Activated CD4-positive, alpha-beta T cell treated with anti-CD3 and anti-CD28 coated beads, Interleukin-2, amount 50 U/mL, for 1 hour (primary cell): ENCODE measurements at places on chromosomes 2 and 18.

DNA sequence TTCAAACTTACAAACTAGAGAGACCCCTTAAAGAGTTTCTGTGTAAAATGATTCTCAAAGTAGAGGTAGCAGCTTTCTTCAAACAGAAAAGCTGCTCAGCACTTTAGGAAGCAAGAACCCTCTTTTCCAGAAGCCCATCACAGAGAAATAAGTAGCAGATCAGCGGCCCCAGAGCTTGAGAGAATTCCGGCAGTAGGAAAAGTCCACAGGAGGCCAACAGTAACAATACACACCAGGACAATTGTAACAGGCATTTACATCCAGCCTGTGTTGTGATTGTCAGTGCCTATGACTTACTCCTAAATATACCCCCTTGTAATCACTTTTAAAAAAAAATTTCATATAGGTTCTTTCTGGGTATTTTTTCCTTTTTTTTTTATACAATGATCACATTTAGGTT, 161.4 kb upstream of the ACVR2A start:
- DNase-seq: no peak

GRCh38 chr2:115303-115702, 69.0 kb upstream of the FAM110C start:
- no peak for DNase-seq

DNA sequence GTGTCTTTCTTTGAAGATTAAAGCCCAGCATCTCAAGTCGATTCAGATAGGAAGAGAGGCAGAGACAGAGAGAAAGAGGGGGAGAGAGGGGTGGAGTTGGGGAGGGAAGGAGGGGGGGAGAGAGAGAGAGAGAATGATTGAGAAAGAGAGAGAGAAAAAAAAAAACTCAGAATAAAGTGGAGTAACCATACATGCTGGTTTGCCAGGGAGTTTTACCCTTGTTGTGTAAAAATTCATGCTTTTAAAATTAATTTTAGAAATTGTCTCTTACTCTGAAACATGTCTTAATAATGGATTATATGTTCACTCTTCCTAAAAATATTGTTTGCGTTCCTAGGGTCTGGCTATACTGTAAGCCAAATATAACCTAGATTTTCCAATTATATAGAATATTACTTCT, 908.5 kb downstream of the DSC3 start:
- no peak for DNase-seq

DNA sequence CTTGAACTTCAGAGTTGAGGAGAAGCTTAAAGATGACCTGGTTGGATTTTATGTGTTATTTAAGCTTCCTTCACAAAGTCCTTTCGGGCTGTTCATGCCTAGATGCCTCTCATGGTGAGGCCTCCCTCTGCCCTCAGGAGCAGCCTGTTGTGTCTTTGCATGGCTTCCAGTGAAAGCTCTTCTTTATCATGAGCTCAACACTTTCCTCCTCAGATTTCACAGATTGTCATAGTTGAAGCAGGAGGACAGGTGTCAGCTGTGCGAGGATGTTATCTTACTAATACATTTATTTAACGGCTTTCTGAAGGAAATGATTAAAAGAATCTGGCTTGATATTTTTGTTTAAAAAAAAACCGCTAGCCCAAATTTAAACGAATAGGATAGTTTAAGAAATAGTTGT, 48.8 kb upstream of the ITSN2 start:
- DNase-seq: no peak

DNA sequence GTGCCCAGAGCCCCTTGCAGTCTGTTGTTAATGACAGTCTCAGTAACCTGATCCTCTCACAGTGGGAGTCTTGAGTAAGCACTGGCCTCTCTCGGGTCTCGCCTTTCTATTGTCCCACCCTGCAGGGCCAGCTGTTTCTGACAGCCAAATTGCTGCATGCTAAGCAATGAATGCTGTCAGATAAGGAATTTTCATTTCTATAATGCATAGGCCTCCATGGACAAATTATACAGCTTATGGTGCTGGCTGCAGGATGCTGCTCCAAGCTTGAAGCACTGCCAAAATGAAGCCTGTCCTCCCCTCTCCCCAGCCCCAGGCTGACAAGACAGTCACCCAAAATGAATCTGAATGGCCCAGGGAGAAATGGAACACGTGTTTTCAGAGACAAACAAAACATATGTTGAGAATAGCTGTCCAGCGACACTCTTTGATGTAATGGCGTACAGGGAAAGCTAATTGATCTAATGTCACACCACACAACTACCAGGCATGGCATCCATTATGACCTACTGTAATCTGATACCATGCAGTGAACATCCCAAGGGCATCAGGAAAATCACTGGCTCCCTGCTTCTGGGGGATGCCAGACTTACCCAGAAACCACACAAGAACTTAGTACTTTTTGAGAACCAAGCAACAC, 36.8 kb downstream of the ACVR1 start:
- no peak for DNase-seq

DNA sequence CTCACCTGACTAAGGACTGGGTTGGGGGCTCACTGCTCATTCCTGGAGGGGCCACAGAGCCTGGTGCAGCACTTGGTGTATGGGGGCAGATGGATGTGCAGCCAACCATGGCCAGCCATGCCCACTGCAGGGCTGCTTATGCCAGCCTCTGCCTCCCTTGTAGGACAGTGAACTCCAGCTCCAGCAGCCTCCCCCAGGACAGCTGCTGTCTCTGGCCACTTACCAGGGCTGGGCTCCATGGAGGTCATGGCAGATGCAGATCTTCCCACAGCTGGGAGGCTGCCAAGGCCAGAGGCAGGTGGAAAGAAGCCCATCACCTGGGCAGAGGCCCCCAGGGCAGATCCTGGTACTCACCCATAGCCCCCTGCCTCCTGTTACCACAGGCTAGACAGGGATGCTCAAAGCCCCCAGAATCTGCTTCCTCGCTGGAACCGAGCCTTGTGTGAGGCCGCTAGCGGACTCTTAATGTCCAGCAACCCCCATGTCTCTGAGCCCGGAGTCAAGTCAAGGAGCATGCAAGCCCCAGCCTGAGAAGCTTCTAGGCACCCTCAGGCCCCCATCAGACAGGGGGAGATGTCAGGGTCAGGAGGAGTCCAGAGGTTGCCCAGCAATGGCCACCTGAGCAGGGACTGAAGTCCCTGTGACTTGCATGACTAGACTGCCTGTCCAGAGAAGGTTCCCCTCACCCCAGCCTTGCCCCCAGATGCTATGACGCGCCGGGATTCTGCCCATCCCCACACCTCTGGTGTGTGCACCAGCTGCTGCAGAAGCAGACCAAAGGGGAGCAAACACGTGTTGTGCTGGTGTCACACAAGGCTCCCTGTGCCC, 123.6 kb downstream of the TWIST2 start:
- DNase-seq: no peak

- DNase-seq: no peak
Observed at GRCh38 chr2:240638512-240639160, 13.4 kb downstream of the GPR35 start.

DNA sequence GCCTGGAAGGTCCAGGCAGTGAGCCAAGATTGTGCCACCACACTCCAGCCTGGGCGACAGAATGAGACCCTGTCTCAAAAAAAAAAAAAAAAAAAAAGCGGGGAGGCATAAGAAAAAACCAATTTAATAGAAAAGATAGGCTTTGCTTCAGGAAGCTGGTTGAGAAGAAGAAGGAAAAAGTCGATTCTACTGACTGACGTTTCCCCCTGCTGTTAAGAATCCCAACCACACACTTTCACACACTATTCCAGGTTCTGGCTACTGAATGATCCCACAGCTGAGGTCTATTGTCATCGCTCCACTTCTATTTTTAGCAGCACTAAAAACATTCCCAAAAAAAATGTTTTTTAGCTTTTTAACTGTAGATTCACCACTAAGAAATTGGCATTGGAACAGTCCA, 6.7 kb upstream of the CHCHD5 start:
- no peak for DNase-seq

DNA sequence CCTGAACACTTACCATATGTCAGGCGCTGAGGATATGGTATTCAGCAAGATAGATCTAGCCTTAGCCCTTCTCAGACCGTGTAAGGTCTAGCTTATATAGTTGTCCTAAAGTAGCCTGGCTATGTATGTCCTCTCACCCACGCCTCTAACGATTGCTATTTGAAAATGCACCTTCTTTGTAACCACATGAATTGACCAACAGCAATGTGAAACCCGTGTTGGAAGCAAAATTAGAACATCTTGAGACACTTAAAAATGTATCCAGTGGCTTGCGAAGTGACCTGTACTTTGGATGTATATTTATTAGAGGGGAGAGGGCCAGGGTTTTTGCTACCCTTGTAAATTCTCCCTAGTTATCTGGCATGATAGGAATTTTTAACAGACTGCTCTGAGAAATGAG, 860.0 kb upstream of the ZEB2 start:
- no peak for DNase-seq

- no peak for DNase-seq
Observed at GRCh38 chr2:156539086-156539860, 103.1 kb downstream of the GPD2 start.

DNA sequence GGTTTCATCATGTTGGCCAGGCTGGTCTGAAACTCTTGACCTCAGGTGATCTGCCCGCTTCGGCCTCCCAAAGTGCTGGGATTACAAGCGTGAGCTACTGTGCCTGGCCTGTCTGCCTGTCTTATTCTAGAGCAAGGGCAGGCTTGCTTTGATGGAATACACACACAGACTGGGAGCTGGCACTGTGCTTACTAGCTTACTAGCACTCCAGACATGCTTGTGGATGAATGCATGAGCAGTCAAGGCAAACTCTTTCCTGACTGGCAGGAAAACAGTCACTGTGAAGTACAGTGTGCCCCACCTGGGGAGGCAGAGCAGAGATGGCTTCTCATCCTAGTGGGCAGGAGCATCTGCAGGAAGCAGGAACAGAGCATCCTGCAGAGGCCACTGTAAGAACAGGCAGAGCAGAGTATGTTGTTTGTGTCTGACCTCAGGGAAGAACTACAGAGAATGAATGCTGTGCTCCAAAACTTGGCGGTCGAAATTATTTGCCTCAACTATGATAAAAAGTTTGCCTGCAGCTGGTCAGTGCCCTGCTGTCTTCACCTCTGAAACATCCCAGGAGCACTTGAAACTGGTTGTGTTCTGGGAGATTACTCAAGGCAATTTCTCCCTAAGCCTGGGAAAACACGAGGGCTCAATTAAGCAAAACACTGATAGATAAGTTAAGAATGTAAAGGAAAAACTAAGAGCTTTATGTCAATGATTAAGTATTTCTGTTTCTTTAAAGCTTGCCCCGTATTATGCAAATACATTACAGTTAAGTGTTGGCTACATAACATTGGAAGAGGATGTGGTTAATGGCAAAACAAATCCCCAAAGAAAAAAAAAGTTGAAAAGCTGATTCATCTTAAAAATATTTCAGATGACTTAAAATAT, 102.4 kb downstream of the VAPA start:
- DNase-seq: no peak

- no peak for DNase-seq
Observed at GRCh38 chr2:1952582-1952981, 208.3 kb upstream of the PXDN start.

GRCh38 chr2:240505910-240506309, 51.9 kb downstream of the ANKMY1 start:
- DNase-seq: no peak

DNA sequence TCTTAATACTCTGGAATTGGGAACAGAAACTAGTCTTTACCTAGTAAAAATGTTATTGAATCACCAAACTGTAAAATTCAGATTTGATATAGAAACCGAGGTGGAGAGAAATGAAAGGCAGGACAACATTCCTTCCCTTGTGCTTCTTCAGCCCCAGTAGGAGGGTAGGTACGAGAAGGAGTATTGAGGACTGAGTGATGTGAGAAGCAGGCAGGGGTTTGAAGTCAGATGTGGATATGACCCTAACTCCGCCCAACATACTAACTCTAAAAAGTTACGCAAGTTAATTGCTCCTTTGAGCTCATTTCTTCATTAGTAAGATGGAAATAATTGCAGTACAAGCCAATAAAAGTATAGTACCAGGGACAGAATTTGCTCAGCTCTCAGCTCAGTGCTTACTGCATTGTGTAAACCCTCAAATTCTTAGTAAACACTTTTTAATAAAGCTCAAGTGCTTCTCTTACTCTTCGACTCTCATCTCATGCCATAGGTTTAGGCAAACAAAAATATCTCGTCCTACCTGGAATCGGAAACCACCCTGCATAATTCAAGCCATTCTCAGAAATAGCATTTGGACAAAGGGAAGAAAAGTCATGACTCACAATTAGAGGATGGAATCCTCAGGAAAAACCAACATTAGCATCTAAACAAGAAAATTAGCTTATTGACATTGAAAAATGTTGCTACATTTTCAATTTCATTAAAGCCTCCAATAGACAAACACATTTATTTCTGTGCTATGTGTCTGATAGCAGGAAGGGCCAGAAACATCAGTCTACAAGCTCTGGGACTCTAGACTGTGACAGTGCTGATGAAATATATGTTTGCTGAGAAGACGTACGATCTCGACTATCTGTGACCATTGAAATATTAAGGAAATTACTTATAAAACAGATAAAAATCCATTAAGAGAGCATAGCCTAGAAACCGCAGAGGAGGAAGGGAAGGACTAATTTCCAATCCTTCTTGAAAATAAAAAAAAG, 161.3 kb downstream of the HNMT start:
- no peak for DNase-seq

- no peak for DNase-seq
Observed at GRCh38 chr2:47916412-47916811, 10.1 kb upstream of the FBXO11 start.

- no peak for DNase-seq
Observed at GRCh38 chr18:9694174-9694573, 13.9 kb upstream of the RAB31 start.

GRCh38 chr2:172962824-172963223, 112.8 kb upstream of the MAP3K20 start:
- no peak for DNase-seq

- no peak for DNase-seq
Observed at GRCh38 chr2:189411860-189412259, 29.4 kb upstream of the WDR75 start.

GRCh38 chr2:9333591-9334171, 89.6 kb downstream of the ITGB1BP1 start:
- no peak for DNase-seq

DNA sequence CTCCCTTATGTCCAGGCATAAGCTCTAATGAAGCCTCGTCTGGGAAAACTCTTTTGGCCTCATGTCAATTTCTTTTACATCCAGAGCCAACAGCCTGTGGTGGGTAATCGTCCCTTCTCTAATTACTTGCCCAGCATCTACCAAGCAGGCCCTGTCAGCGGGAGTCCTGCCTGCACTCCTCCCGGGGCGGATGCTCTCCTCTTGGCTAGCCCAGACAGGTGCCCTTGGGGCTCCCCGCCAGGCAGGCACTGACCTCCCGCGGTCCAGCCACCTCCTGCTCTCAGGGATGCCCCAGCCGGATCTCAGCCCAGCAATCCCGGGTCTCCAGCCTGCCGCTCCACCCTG, 74.2 kb downstream of the NCAPH start:
- no peak for DNase-seq

GRCh38 chr2:24842081-24843050, 49.1 kb downstream of the CENPO start:
- no peak for DNase-seq

GRCh38 chr18:59022167-59022945, 117.3 kb upstream of the SEC11C start:
- DNase-seq: no peak

DNA sequence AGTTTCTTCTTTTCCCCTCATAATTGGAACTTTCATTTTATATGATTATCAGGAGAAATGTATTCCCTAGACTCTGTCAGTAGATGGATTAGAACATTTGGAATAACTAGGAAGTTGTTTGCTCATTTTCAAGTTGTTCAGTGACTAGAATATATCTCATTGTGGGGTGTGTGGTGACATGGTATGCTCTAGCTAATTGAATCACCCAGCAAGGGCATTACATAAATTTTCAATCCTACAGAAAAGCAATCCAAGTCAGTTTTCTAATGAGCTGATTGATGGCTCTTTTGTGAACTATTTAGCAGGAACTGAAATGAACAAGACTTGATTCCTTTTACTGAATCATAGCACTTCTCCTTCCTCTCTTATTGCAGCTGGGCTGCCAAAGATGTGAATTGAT, 461.4 kb downstream of the TGIF1 start:
- no peak for DNase-seq
